RPMI8226 (cell line): ENCODE measurements at places on chromosomes 3 and 15.
A peak's percentile ranks its signal among the peaks of the same experiment; 100 is the strongest.

DNA sequence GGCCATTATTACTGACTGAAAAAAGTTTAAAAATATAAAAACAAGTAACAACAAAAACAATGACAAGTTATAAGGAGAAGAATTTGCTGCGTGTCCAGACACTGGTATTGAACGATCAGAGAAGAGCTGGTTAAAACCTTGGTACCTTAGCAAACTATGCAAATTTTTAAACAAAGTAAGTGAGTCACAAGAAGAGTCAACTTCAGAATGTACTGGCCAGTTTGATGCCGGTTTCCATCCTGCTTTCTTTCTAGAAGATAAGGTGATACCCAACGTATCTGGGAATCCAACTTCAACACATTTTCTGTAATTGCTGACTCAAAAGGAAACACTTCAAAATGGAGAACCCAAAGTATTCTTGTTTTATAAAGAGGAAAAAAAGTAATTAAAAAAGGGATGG is 49.8 kb downstream of the RUBCN start:
- DNase-seq, result no peak

- DNase-seq, result no peak
Observed at GRCh38 chr3:174204765-174205164, 654.4 kb upstream of the NAALADL2 start.

- no peak for DNase-seq
Observed at GRCh38 chr3:12916159-12916558, 74.8 kb upstream of the RPL32 start.

GRCh38 chr3:89617706-89618105 is 510.3 kb downstream of the EPHA3 start:
- DNase-seq, result no peak

DNA sequence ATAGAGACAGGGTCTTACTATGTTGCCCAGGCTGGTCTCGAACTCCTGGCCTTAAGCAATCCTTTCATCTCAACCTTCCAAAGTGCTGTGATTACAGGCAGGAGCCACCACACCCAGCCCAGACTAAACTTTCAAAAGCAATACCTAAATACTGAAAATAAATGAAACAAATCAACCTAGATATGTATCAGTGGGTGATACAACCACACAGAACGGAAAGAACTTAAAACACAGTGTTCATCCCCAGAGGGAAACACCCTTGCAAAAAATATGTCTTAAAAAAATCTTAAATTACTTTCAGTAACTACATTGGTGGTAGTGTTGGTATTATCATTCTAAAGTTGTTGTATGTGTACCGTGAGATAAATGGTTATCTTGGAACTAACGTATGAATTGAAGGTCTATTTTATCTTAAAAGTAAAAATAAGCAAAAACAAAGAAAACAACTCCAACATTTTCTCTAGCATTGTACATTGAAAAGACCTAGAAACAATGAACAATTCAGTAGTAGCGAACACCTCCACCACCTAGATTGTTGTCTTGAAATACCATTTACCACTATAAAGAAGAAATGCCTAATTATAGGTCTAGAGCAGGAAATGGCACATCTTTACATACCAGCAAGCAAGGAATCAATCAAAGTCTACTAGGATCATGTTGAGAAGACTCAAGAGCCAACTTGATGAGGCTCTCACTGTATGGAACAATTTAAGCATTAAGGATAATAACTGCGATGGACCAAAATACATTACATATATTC is 24.7 kb downstream of the SLTM start:
- DNase-seq, result no peak

DNA sequence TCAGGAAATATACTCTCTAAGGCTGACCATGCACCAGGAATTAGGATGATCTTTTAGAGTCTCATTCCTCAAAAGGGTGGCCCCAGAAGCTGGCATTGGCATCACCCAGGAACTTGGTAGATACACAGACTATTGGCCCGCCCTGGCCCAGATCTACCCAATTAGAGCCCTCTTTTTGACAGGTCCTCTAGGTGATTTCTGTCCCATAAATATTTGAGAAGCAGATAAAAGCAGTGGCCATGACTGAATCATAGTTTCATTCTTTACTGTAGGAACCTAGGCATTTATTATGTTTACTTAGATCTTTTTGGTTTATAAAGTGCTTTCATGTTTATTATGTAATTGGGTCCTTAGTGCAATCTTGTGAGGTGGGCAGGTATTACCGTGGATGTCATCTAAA is 7.6 kb downstream of the TLNRD1 start:
- DNase-seq, result no peak

DNA sequence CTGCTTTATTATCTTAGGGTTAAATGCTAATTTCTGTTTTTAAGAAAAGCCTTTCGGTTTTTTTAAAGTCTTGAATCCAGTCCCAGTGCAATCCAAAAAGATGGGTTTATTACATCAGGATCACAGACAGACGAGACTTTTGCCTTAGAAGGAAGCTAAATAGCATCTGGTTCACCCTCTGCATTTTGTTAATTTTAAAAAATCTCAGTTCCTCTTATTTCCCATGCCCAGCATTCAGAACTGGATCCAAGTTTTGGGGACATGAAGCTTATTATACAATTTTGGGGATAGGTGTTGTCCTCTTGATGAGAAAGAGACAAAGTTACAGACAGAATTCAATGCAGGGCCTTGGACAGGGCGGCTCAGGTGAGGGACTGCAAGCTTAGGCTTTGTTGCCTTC is 181.5 kb upstream of the LYSMD4 start:
- peak; percentile 11 for DNase-seq

- no peak for DNase-seq
Observed at GRCh38 chr3:43522727-43523362, 99.0 kb downstream of the ANO10 start.

GRCh38 chr3:172074586-172074985 is 35.2 kb downstream of the FNDC3B start:
- DNase-seq, result no peak

GRCh38 chr3:96267577-96267976 is 546.8 kb upstream of the EPHA6 start:
- DNase-seq, result no peak

GRCh38 chr3:143950810-143951209 is 20.8 kb upstream of the DIPK2A start:
- no peak for DNase-seq

DNA sequence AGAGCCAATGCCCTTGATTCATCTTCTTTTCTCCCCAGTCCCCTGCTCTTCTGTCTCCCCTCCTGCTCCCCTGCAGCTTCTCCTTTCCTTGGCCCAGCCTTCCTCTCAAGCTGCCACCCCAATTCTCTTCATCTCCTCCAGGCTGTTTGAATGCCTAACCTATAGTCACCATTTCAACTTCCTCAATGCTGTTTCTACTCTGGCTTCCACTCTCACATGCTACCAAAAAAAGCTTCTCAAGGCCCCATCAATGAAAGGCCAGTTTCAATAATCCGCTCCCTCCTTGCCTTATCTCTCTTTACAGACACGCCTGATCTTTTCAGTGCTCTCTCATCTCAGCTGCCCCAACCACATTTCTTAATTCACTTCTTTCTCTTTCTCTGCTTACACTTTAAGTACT is 212.2 kb upstream of the GPR149 start:
- DNase-seq, result no peak

DNA sequence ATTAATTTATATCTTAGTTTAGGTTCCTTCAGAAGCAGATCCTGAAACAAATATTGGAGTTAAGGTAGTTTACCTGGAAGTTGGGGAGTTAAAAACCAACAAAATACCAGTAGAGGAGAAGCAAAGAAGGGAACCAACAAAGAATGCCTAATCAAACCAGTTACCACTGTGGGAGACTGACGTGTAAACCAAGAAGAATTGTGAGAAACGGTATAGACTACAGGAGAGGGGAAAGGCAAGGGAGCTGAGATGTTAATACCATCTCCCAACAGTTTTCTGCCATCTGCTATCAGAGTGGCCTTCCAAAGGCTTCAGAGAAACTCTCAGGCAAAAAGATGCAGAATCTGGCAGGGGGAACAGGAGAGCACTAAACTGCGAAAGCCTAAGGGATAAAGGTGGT is 53.5 kb downstream of the BFSP2 start:
- no peak for DNase-seq

- DNase-seq, result no peak
Observed at GRCh38 chr15:48802257-48802656, 8.6 kb downstream of the CEP152 start.

DNA sequence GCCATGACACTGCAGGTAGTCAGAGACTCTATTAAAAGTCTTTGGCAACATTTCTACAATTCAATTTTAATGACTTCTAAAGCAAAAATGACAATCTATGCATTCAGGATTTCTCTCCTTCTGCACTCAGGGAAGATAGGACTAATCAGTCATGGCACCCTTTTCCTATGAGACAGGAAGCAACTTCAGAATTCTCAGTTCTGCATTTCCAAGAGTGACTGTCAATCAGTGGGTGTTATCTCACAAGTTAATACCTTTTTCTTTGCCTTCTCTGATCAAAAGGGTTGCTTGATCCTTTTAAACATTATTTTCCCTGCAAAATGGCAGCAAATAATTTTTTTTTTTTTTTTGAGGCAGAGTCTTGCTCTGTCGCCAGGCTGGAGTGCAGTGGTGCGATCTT is 7.8 kb upstream of the ICE2 start:
- DNase-seq, result no peak

DNA sequence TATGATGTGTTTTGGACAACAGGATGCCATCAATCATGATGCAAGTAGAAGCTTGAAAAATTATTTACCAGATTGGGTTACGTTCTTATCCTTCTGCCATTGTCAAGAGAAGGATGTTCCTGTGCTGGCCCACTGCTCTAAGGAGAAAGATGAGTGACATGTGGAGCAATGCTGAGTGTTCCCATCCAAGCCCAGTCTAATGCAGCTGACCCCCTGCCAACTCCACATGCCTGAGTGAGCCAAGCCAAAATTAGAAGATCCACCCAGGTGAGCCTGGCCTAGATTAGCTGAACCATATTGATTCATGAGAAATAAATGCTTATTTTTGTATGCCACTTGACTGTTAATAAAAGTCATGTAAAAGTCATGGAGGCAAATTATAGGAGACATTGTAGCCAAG is 446.5 kb downstream of the CNTN3 start:
- no peak for DNase-seq

DNA sequence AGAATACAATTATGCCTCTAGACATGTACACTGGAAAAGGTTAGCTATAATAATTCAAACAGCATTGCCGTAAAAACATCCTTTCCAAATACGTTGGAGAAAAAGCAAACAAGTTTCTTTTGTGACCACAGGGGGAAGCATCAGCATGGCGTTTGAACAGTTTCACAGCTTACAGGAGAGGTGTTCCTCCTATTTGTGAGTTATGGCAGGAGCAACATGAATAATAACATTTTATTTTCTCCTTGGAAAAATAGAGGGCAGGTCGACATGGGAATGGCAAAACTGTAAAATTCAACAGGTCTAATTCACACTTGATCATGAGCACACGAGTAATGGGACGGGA is 39.7 kb upstream of the GADL1 start:
- peak; percentile 41 for DNase-seq

DNA sequence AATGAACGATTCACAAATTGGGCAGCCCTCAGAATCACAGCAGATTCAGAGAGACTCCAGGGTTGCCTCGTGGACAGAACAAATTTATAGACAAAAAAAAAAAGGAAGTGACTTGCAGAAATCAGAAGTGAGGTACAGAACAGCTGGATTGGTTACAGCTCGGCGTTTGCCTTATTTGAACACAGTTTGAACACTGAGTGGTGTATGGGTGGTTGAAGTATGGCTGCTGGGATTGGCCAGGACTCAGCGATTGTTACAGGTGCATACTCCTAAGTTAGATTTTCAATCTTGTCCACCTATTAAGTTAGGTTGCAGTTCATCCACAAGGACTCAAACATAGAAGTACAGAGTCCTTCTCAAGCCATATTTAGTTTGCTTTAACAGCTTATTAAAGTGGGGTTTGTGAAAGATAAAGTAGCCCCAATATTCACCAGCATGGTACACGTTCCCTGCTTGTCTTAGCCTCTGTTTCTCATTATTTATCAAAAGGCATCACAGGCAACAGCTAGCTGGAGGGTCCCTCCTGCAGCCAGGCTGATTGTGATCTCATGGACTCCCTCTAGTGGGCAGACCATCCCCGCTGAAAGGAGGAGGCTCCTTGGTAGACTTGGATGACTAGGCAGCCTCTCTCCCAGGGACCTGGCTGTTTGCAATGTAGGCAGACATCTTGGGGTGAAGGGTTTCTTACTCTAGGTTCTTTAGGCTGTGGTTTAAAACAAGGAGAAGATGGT is 17.6 kb upstream of the ALDH1L1 start:
- DNase-seq, result peak; percentile 71

DNA sequence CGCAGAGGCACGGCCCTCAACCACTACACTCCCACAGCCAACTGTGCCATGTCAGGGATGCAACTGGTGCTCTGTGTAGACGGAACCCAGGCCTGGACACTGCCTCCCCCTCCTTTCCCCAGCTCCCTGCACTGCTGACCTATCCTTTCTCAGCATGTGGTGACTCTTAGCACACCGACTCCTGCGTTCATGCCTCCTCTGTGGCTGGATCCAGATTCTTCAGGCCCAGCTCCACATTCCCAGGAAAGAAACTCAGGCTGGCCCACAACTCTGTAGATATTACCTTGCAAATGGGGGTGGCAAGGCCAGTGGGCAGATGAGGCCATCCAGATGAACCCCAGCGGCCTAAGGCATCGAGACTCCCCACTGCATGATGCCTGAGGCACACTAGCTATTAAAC is 272.7 kb downstream of the OCA2 start:
- no peak for DNase-seq

DNA sequence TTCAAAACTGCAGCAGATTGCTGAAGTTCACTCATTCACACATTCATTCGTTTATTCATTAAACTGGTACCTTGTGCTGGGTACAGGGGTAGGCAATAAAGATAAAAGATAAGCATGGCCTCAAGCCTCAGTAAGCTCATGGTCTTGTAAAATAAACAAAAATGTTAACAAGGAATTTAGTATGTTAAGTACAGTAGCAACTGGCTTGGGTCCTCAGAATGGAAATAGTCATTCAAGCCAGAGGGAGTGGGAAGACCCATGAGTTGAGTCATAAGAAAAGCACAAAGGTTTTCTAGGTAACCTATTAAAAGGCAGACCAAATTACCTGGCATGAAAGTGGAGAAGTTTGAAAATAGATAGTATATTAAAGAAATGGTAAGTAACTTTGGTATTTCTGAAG is 163.3 kb downstream of the CDIN1 start:
- no peak for DNase-seq

DNA sequence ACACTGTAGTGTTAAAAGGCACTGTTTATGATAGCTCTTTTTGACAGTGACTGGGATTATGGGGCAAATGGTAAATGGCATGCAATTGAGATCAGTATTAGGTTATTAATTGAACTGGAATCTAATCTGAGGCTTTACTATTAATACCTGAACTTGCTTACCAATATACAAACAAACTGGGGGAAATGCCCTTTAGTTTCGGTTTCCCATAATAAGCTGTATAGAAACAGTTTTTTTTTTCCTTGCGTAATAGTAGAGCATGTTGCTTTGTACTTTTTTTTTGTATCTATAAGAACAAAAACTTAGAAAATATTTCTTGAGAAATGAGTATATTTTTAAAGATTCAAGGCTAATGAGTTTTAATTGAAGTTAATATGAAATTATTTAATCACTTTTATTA is 95.0 kb downstream of the FNDC3B start:
- no peak for DNase-seq

- no peak for DNase-seq
Observed at GRCh38 chr3:30614373-30614772, 8.0 kb downstream of the TGFBR2 start.
